ENCODE measurements at places on chromosomes 5 and 9. TPM values are rescaled to one million over a fixed set of nuclear protein-coding genes. Genes with fewer than 3 reads are reported as not detected.

DNA sequence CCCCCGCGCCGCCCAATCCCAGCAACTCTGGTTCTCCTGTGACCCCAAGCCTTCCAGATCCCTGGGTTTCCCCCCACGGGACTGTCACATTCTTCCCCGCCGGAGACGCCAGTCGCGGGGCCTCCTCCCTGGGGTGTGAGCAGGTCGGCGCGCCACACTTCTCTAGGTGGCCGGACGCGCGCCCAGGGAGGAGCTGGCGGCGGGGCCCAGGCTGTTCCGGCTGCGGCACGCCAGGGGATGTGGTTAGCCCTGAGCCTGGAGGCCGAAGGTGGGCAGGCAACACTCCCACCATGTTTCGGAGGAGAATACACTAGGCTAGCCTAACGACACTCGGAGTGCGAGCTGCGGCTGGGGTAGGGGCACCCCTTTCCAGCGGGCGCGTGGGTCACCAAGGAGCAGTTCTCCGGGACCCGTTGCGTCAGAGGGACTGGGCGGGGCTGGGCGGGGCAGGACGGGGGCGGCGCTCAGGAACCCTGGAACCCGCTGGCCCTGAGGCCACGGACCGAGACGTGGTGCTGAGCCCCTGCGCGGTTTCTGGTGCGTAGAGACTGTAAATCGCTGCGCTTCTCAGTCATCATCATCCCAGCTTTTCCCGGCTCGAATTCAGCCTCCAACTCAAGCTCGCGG, at the start of gene SLC27A6:
SLC27A6 (plus strand) TSS at position 478 of the 627 bp plus-strand sequence. CDS start 650 bp downstream, outside the sequence.
- DNase-seq, result no peak
- peak within 1 kb of the TSS; percentile 41 for H3K4me3 ChIP-seq
- H3K27ac ChIP-seq, result no peak within 1 kb of the TSS
- H3K27me3 ChIP-seq, result peaks cover 16% of the 10 kb centered on the region

DNA sequence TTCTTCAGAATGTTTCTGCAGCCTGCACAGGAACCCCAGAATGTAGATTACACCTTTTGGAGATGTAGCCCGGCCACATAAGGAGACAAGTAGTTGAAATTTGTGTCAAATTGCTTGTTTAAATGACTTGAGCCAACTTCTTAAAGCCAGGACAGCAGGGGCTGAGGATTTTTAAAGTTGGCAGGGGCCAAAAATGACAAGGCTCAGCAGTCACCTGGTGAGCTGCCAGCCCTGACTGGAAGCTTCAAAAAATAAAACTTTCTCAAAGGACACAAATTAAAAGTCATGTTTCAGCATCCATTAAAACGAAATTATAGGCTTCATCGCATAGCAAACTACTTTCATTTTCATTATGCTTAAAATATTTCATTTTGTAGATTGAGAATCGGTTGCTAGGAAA, 340.3 kb upstream of the WWC1 start:
- no peaks in the 10 kb centered on the region for H3K36me3 ChIP-seq
- no peak for DNase-seq
- no peak overlapping the region for H3K4me3 ChIP-seq
- no peaks in the 10 kb centered on the region for H3K27me3 ChIP-seq
- no peak overlapping the region for H3K27ac ChIP-seq

DNA sequence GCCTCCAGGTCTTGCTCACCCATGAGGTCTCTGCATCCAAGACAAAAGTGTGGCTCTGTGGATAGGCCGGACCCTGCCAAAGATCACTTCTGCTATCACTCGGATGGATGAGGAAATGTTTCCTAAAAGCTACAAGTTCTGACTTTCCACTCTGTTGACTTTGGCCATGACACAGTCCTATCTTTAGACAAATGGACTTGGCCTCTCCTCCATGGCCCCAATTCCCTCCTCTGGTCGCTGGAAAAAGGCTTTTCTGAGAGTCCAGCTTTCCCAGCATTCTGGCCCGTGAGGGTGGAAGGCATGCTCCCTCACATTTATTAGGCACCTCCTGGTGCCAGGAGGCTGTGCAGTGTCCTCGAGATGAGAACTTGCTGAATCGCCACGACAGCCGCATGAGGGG, 83.1 kb downstream of the COL27A1 start:
- H3K36me3 ChIP-seq, result peaks cover 6% of the 10 kb centered on the region
- no peaks in the 10 kb centered on the region for H3K27me3 ChIP-seq
- DNase-seq, result peak; percentile 16
- H3K27ac ChIP-seq, result no peak overlapping the region
- H3K4me1 ChIP-seq, result peaks cover 8% of the 10 kb centered on the region
- H3K4me3 ChIP-seq, result no peak overlapping the region

DNA sequence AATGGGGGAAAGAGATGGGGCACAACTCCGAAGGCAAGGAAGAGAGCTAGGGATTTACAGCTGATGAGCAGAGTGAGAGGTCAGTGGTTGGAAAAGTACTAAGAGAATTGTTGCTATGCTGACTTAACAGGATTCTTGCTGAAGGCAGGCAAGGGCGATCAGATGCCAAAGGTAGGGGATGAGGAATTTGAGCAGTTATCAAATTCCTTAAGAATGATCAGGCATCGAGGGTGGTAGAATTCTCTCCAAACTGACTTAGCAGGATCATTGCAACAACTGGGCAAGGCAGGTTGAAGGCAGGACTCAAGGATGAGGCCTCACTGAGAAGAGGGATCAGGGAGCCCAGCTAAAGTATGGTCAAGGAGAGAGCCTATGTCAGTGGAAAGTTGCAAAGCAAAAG, 171.0 kb downstream of the HSD17B3 start:
- no peak overlapping the region for H3K27ac ChIP-seq
- no peak overlapping the region for H3K4me3 ChIP-seq
- no peaks in the 10 kb centered on the region for H3K36me3 ChIP-seq
- H3K27me3 ChIP-seq, result no peaks in the 10 kb centered on the region
- H3K4me1 ChIP-seq, result peaks cover 38% of the 10 kb centered on the region

DNA sequence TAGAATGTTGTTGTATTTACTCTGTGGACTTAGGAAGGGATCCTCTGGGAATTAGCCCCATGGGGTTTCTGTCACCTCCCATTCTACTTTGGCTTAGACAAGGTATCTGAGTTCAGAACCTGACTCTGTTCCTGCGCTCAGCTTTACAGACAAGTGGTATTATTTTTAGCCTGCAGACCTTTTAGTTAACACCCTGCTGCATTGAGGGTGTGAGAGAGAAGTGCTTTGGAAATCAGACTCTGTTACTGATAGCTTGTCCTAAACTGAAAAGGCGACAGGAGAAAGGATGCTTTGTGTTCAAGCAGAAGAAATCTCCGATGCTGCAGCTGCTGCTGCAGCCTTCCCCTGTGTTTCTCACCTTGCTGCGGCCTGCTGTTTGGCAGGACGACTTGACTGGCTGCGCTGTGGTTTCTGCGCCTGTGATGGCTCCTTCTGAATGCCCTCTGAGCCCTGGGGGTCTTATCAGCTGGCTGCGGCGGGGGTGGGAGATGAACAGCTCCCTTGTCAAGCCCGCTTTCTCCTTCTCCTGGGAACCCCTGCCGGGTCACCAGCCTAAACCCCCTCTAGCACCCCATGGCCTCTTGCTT, 61.9 kb downstream of the PGM5 start:
- H3K4me3 ChIP-seq, result no peak overlapping the region
- DNase-seq, result no peak
- no peak overlapping the region for H3K27ac ChIP-seq
- no peaks in the 10 kb centered on the region for H3K4me1 ChIP-seq
- no peaks in the 10 kb centered on the region for H3K36me3 ChIP-seq
- H3K27me3 ChIP-seq, result peaks cover 1% of the 10 kb centered on the region

DNA sequence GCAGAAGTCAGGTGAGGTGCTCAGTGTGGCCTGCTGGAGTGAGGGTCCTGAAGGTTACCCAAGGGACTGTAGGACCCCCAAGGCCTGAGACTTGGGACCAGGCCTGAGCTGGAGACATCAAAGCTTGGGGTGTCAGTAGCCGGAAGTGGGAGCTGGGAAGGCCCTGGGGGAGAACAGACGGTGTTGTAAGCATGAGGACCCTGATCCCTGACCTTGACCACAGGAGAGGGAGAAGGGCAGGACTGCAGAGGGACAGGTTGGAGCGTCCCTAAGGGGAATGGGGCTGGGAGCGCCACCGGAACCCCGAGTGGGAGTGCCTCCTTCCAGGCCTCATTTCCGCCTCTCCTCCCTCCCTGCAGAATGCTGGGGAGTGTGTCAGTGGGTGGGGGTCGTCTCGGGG, 533 bp downstream of the TTC16 start:
- peaks cover 5% of the 10 kb centered on the region for H3K4me1 ChIP-seq
- no peaks in the 10 kb centered on the region for H3K27me3 ChIP-seq
- H3K36me3 ChIP-seq, result no peaks in the 10 kb centered on the region
- no peak for DNase-seq

DNA sequence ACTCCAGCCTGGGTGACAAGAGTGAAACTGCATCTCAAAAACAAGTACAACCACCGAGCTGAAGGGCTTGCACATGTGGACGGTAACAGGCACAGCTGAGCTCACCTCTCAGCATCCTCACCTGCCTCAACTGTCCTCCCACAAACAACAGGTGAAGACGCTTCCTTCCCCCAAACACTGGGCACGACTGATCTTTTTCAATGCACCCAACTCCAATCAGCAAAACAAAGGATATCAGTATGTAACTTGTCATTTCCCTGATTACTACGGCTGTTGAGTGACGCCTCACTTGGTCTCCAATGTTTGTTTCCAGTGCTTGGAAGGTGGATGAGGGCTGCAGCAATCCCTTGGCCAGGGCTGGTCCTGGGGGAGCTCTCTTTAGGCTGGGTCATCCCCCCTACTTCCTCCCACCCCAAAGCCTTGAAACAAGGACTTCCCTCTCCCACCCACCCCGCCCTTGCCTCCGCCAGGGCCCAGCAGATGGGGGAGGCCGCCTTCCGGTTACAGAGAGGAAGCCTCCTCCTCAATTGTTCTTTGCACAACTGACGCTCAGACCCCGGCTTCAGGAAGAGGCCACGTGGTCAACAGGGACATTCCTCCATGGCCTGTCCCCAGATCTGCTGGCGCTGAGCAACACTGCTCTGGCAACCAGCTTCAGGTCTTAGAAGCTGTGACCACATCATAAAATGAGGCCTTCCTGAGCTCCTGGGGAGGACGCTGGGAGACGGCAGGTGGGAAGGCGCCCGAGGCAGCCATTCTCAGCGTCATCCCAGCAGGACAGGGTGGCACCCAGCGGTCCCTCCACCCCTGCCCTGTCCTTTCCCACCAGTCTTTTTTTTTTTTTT, 5.9 kb downstream of the FAM78A start:
- no peaks in the 10 kb centered on the region for H3K27me3 ChIP-seq
- H3K27ac ChIP-seq, result peak overlapping the region; percentile 67
- H3K4me3 ChIP-seq, result no peak overlapping the region

GRCh38 chr5:111968459-111968858, 211.5 kb upstream of the NREP start:
- H3K36me3 ChIP-seq, result no peaks in the 10 kb centered on the region
- peaks cover under 1% of the 10 kb centered on the region for H3K27me3 ChIP-seq
- no peaks in the 10 kb centered on the region for H3K4me1 ChIP-seq
- H3K4me3 ChIP-seq, result no peak overlapping the region
- DNase-seq, result no peak
- H3K27ac ChIP-seq, result no peak overlapping the region

The CCDC187 gene
- polyA plus RNA-seq, result not detected

Measured in endothelial cell of umbilical vein (primary cell).